ENCODE measurements at places on chromosomes 7 and 10.
A peak's percentile ranks its signal among the peaks of the same experiment; 100 is the strongest.

GRCh38 chr7:51325261-51325676 lies 8.7 kb upstream of the COBL start:
- no peak for DNase-seq

- DNase-seq, result no peak
These were observed 26.6 kb downstream of the NRP1 start for GRCh38 chr10:33307835-33308234.

DNA sequence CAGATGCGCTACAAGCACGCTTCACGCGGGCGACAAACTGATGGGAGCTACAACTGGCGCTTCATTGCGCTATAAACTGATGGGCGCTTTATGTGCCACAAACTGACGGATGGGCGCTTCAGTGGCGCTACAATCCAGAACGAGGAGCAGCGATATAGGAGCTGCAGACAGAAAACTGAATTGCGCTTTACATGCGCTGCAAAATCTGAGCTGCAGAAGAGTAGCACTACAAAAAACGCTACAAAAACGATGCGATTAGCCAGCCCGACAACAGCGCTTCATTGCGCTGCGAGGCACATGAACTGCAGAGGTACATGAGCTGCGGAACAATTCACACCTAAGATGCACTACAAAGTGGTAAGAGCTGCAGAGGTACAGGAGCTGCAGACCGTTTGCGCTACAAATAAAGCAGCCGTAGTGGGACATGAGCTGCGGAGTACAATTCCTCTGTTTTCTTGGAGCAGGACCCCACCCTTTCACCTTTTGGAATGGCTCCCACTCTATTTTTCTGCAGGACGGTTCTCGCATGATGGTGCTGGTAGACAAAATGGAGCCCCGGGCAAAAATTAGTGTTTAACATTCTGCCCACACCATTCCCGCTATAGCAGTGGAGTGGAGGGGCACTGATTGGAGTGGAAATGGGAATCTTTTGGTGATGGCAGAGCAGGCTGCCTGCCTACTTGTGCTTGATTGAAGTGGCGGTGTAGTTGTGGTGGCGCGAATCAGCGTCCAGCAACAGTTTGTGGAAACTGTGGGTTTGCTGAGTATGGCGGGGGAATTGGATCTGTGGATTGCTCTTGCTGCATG lies 1.2 kb upstream of the SGCE start:
- peak; percentile 56 for DNase-seq

DNA sequence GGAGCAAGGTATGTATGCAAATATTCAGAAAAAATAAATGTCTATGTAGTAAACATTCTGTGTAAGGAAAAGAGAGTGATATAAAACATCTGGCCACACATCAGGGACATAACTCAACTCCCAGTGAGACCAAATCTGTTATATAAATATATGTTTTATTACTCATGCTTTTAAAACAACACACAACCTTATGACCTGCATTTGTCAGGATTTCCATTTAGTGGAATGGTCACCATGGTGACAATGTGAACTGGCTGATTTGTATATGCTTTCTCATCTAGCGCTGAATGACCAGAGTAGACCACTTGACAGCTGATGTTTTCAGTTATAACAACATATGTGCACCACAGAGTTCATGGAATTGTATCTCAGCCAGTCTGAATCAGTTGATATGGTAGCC lies 551.7 kb downstream of the HTR7 start:
- DNase-seq, result no peak

- no peak for DNase-seq
These were observed 58.4 kb downstream of the NEURL1 start for GRCh38 chr10:103551619-103552602.

DNA sequence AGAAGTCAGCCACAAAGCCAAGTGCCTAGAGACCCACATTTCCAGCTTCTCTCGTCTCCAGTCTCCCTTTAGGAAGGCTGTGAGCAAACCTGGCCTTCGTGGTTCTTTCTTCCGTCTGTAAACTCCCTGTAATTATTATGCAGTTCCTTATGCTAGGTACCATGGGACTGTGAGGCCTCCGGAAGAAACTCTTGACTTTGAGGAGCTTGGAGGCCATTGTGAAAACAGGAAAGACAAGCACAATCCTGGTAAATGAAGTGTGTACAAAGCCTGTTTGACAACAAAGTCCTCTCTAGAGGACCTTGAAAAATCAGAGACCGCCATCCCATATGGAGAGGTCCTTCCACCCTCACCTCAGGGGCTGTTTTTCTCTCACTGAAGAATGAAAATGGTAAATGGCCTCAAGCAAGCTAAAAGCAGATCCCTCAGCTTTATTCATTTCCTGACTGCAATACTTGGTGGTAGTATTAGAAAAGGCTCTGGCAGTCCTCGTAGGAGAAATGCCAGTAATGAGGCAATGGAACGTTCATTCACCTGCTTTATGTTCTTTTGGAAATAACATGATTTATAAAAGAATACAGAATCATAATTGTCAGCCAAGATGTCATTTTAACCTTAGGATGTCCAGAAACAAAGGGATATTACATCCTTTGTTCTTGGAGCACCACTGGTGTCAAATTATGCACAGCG lies 926.4 kb downstream of the LRMDA start:
- DNase-seq, result no peak

DNA sequence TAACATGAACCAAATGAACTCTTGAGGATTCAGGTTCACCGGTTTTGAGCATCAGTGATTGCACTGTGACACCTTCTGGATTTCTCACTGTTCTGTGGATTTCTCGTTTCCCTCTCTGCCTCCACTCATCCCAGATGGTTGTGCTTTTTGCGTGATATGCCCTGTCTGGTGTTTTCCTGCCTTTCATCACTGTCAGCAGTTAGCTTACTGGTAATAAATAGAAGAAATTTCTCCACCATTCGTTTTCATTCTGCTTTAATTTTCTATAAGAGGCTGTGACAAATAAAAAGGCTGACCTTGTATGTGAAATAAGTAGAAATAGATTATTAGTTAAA lies 16.2 kb downstream of the BPGM start:
- DNase-seq, result no peak

- DNase-seq, result no peak
These were observed 2.3 kb downstream of the ZNHIT1 start for GRCh38 chr7:101220295-101220694.

All from NCI-H1930 (cell line).